ENCODE measurements at places on chromosomes 2 and 18. TPM values are rescaled to one million over a fixed set of nuclear protein-coding genes. Genes with fewer than 3 reads are reported as not detected.
A peak's percentile ranks its signal among the peaks of the same experiment; 100 is the strongest.

DNA sequence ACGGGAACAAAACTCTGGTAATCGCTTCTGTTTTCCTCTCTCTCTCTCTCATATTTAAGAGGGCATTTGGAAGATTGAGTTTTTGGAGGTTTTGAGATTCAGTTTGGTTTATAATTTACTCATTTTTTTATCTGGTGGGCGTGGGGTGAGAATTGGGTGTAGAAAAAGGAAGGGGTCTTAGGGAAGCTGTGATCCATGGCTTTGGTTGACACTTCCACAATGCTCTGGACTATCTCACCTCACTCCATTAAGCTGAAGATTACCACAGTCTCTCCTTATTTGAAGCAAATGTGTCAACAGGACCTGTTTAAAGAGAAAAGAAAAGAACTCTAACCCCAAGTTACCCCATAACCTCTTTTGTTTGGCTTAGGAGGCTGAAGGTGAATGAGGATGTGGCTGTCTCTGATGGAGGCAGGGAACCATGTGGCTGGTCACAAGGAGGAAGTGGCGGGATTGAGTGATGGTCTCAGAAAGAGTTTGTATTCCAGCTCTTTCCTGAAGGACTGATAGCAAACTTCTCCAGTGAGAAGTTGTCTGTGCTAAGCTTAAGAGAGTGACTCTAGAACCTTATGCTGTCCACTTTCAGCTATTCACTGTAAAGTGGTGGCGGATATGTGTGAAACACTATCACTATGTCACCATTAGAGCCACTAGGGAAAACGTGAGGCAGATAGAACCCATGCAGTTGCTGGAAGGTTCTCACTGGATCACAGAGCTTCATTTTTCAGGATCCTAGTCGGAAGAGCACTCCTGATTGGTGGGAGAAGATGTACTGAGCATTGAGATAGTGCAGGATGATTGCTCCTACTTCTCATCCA is 934 bp downstream of the ZNF804A start:
- DNase-seq, result no peak

DNA sequence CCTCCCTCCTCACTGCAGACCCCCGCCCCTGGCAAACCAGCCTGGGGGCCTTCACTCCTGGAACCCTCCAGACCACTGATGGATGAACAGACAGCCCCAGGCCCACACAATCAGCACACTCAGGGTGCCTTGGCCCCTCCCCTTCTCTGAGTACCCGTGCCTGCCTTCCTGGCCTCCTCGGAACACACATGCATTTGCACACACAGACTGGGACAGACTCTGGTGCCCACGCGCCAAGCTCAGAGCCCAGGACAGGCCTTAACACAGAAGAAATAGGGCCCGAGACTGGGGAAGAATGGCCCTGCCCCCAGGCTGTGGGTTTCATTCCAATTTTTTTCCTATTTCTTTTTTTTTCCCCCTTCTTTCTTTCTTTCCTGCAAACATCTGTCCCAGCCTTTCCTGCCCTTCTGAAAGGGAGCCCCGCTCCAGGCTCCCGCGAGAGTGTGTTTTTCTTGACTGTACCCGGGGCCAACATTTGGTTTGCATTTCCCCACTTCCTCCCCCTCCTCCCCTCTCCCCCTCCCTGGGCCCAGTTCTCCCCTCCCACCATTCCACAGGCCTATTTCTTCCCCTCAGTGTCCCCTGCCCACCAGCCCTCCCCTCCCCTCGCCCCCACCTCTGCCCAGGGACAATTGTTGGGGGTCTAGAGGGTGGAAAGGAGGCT is 618 bp upstream of the TNS1 start:
- DNase-seq, result no peak

GRCh38 chr2:127516041-127516762 is 10.1 kb downstream of the IWS1 start:
- DNase-seq, result no peak

DNA sequence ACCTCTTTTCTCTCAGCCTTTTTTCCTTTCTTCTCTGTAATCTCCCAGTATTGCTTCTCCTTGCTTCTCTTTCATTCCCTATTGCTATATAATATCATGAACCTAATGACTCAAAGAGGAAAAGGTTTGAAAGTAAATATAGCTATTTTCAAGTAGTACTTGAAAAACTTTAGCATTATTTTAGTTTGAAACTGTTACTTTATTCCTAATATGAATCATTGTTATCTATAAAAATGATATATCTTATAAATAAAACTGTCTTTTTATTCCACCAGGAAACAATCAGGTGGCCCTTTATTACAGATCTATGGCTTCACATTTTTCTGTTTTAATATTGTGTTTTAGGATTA is 311 bp upstream of the SCN1A start:
- no peak for DNase-seq

GRCh38 chr2:227862227-227862740 is 9.1 kb upstream of the DAW1 start:
- peak; percentile 25 for DNase-seq

DNA sequence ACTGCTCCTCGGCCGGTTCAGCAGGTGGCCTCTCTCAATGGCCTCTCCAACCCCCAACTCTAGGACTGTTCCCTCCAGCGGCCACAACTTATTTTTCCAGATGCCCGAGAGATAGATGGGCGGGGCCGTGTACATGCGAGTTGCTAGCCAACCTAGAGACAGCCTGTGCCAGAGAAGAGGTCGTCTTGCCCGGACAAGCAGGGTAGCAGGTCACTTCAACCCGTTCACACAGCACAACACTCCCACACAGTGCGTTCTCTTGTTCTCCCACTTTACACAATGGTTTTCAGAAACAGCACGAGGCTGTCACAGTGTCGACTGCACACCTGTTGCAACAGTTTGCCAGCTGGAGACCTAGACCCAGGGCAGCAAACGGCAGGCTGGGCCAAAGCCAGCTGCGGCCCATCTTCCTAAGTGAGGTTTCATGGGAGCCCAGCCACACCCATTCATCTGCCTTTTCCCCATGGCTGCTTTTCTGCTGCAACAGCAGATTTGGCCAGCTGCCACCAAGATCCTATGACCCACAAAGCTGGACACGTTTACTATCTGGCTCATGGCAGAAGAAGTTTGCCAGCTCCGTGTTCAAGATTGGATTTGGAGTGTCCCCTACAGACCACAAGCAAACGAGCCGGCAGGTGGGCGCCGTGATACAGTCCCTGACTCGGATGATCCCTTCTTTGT is 7.3 kb upstream of the PRLH start:
- no peak for DNase-seq

DNA sequence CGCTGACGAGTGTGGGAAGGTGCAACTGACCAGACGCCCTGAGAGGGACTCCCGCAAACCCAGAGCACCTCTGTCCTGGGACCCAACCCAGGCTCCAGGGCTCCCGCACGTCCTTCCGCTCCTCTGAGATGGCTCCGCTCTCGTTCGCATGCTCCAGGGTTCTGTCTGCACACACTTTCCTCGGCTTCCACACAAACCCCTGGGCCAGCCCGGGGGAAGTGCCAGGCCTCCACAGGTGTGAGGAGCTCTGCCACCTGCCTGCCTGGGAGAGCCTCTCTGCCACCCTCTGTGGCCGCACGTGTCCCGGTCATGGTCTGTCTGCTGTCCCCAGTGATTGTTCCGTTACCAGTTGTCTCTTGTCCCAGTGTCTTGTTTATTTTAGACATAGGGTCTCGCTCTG is 222.9 kb downstream of the HDAC4 start:
- no peak for DNase-seq

DNA sequence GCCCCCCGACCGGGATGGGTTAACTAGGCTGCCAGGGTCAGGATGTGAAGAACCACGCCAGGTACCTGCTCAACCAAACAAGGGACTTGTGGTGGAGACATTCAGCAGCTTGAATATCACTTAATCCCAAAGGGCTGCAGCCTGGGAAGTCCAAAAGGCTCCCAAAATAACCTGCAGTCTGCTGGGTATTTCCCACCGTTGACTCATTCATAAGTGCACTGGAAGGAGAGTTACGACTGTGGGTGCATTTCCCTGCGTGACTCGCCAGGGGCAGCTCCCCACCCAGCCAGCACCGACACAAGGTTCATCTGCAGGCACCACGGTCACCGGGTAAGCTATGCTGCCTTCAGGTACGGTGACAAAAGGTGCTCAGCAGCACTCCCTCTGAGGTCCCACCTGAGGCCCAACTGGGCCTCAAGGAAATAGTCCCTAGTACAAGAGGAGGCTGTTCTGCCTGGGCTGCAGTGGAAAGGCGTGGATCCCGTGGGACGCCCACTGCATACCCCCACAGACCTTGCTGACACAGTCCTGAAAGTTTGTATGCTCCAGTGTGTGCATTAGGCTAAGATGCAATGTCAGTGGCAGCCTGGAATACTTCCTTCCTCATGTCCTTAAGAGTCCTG is 86.5 kb downstream of the UXS1 start:
- DNase-seq, result no peak

DNA sequence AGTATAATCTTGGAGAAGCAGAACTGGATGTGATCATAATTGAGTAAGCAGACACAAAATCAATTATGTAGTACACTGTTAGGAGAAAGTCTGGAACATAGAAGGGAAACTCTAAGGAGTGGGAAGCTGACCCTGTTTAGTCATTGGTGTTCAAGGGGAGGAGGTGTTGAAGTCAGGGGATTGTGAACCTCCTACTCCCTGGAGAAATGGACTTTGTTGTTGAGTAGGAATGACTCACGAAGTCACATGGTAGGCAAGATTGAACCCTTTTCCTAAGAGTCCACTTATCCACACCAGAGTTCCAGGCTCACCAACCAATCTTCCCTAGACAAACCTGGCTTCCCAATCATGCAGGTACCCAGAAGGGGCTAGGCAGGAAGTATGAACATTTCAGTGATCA is 81.0 kb upstream of the BCL11A start:
- no peak for DNase-seq

- DNase-seq, result peak; percentile 59
Measured at GRCh38 chr2:216371721-216372702, at the start of gene MARCHF4. Gene MARCHF4 (minus strand): TSS chr2:216372483. CDS start chr2:216370260, 2,223 bp downstream.

GRCh38 chr2:3041841-3042600 is 335.6 kb downstream of the EIPR1 start:
- DNase-seq, result no peak

DNA sequence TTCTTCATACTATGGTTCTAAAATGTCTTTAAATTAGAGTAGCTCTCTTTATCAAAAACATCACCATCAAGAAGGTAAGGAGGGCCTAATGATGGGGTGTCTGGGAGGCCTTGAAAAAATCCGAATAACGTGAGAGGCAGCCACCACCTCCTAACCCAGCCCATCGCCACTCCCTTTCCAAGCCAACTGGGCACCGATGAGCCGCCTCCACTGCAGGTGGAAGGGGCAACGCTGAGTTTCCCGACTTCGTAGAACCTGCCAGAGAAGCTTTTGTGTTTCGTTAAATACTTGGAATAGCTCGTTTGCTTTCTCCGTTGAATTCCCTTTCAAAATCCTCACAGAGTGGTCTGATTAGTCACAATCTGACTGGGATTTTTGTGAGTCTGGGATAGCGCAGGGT is 22.0 kb upstream of the RPL31 start:
- no peak for DNase-seq

DNA sequence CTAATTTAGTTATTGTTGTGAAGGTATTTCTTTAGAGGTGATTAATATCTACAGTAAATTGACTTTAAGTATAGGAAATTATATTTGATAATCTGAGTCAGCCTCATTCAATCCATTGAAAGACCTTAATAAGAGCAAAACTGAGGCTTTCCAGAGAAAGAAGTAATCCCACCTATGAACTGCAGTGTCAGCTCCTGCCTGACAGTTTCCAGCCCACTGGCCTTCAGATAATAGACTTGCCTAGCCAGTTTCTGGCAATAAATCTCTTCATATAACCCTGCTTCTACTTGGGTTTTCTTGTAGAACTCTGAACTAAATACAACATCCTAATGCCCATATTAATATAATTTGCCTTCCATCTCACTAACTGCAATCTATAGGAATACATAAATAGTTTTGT is 437.9 kb upstream of the UBE2E3 start:
- no peak for DNase-seq

The TNFAIP6 gene
- not detected for total RNA-seq

The AGXT gene
- total RNA-seq, result not detected

The UGT1A9 gene
- not detected for total RNA-seq

The NEB gene
- 0.38 TPM for total RNA-seq

The MARCO gene
- total RNA-seq, result not detected

The LAPTM4A gene
- total RNA-seq, result 36.1 TPM

The NGEF gene
- total RNA-seq, result 0.48 TPM

The ALLC gene
- total RNA-seq, result not detected

Measured in activated CD4-positive, alpha-beta memory T cell treated with anti-CD3 and anti-CD28 coated beads, Interleukin-2, amount 10 ng/mL, durations not matched to agents 7 days and 5 days (primary cell).